ENCODE measurements at places on chromosomes 3 and 15. TPM values are rescaled to one million over a fixed set of nuclear protein-coding genes. Genes with fewer than 3 reads are reported as not detected.

Gene TRIM71
- not detected for total RNA-seq

Gene IL5RA
- total RNA-seq = 0.17 TPM

Gene ADAMTSL3
- total RNA-seq = 9.2 TPM

Gene OR5K2
- not detected for total RNA-seq

Gene EXD1
- total RNA-seq = not detected

Gene CCDC33
- not detected for total RNA-seq

Gene KLF13
- total RNA-seq = 85.3 TPM

Gene TMEM266
- 0.10 TPM for total RNA-seq

Gene LRRIQ4
- not detected for total RNA-seq

Gene SLC49A4
- 16.9 TPM for total RNA-seq

Gene GOLGA8G
- not detected for total RNA-seq

Gene PTH1R
- total RNA-seq = 13.0 TPM

Gene FANCD2OS
- not detected for total RNA-seq

Gene FAM43A
- 13.9 TPM for total RNA-seq

Gene ERC2
- 0.94 TPM for total RNA-seq

Gene TMCO5A
- total RNA-seq = not detected

Gene RETNLB
- total RNA-seq = not detected

Gene TRAT1
- not detected for total RNA-seq

Gene HDC
- 0.40 TPM for total RNA-seq

Gene RABL3
- total RNA-seq = 19.4 TPM

Gene CCK
- not detected for total RNA-seq

Gene TIPIN
- total RNA-seq = 4.0 TPM

Gene PLAAT1
- 4.9 TPM for total RNA-seq

Gene TMEM45A
- 3.2 TPM for total RNA-seq

Gene CRYGS
- total RNA-seq = 0.55 TPM

Gene P2RY1
- 11.5 TPM for total RNA-seq

Gene STAC
- 0.69 TPM for total RNA-seq

Gene XRN1
- total RNA-seq = 20.3 TPM

Gene C3orf20
- not detected for total RNA-seq

Gene ACTC1
- total RNA-seq = 14,086 TPM

Gene ARGFX
- total RNA-seq = not detected

Gene TGM5
- total RNA-seq = not detected

Gene LIPC
- total RNA-seq = 0.32 TPM

Gene GABRA5
- total RNA-seq = not detected

Gene NLGN1
- 10.5 TPM for total RNA-seq
